ENCODE measurements at places on chromosomes 16 and 17.
A peak's percentile ranks its signal among the peaks of the same experiment; 100 is the strongest.

GRCh38 chr17:60167065-60167741 lies 17.4 kb downstream of the CA4 start:
- no peak for DNase-seq

- DNase-seq = no peak
Observed at GRCh38 chr17:41891135-41892020, 26.2 kb upstream of the KLHL11 start.

- DNase-seq = no peak
Observed at GRCh38 chr17:81842725-81843504, 8.1 kb upstream of the PPP1R27 start.

- no peak for DNase-seq
Observed at GRCh38 chr16:67541391-67542263, 13.0 kb downstream of the RIPOR1 start.

DNA sequence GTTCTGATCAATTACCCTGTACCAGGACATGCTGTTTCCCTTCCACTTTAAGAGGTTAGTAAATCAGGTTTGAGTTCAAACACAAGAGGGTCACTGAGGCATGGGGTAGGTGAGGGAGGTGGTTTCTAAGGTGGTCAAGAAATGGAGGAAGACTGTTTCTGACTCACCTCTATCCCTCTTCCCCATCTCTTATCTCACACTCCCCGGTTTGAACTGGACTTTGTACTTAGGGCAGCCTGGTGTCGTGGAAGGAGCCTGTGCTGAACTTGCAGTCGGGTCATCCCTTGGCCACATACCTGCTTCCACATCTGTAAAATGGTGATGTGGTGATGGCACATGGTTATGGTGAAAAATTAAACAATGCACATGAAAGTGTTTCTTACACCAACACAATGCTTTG lies 17.2 kb upstream of the TMEM98 start:
- DNase-seq = no peak

DNA sequence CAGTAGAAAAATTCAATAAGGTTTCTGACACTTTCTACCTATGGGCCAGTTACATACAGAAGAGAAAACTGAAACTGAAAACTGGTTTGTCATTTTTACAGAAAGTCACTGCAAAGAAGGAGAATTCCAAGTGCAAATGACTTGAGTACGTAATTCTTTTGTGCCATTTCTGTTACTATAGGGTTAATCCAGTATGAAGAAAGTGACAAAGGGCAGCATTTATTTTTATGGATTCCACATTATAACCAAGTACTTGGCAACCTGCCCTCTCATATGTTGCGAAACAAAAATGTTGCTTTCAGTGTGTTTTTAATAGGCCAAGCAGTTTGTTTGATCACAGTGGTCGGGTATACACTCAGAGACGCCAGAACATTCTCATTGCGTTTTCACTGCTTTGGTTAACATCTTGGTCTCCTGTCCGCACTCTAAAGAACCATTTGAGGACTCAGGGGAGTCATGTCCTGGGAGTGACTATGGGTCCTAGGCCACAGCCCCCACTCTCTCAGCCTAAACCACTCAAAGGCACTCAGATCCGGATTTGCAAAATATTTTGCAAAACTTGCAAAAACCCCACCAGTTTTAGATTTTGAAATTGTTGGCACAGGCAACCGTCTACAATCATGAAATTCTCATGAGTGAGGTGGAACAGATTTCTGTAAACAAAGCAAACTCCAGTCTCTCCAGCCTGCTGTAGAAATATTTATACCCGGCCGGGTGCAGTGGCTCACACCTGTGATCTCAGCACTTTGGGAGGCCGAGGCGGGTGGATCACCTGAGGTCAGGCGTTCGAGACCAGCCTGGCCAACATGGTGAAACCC lies 15.4 kb upstream of the HELZ start:
- no peak for DNase-seq

GRCh38 chr17:76004750-76005262 lies 4.2 kb downstream of the CDK3 start:
- no peak for DNase-seq

DNA sequence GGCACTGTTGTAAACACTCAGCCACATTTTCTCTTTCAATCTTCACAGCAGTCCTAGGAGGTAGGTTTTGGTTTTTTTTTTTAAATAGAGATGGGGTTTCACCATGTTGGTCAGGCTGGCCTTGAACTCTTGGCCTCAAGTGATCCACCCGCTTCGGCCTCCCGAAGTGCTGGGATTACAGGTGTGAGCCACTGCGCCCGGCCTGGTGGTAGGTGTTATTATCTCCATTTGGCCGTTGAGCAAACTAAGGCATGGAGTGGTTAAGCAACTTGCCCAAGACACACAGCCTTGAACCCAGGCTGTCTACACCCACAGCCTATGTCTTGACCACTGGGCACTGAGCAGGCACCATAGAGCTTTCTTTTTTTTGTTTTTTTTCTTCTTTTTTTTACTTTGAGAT lies 8.6 kb downstream of the SGCA start:
- DNase-seq = no peak

DNA sequence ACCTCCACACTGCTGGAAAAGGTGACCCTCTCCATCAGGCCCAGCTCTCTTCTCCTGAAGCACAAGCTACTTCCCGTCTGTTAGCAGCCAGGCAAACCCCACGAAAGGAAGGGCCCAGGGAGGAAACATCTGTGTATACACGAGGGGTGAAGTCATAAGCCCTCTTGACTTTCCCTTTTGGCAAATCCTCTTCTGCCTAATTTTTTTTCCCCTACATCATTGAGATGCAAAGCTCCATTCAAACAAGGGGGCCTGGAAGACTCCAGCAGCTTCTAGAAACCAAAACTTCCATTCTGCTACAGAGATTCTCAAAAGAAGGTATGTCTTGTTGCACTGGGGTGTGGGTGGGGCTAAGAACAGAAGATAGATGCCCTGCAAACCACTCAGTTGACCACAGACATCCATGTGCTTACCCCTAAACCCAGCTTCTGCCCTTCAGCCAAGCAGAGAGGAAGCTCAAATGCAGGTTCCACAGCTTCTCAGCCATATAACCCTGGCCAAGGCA lies 145.6 kb upstream of the RCVRN start:
- no peak for DNase-seq

DNA sequence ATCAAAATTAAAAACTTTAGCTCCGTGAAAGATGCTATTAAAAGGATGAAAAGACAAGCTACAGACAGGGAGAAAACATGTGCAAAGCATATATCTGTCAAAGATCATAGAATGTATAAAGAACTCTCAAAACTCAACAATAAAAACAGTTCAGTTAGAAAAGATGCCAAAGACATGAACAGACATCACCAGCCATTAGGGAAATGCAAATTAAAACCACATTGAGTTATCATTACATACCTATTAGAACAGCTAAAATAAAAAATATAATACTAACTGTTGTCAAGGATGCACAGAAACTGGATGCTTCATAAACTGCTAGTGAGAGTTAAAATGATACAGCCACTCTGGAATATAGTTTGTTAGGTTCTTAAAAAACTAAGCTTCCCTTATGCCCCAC lies 58.8 kb downstream of the NFATC3 start:
- no peak for DNase-seq

DNA sequence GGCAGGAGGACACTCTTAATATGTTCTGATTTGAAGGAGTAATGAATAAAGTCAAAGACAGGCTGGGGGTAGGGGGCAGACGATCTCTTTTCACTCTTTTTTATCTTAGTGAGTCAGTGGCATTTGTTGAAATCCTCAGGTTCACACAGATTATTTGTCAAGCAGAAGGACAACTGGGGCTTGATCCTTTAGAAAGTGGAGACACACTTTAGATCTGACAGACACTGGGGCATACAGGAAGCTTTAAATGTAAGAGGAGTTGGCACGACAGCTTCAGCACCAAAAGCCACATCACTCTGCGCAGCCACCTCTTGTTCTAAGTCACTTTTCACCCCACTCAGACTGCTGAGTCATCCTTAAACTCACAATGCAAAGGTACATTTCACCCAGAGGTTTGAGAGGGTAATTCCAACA lies 121.5 kb downstream of the STXBP4 start:
- DNase-seq = peak; percentile 23

DNA sequence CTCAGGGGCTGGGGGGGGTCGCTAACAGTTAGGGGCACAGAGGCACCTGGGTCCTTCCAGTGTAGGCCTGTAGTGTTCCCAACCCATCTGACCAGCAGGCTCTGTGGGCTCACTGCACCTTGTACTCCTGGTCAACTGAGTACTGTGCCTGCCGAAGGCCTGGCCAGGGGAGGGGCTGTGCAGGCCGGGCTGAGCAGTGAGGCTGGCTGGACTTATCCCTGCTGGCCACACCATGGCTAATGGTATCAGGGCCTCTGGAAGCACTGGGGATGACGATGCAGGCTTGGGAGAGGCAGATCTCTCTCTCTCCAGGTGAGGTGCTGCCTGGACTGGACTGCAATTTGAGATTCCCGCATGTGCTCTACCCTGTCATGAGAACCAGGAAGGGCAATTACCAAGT lies 58.9 kb upstream of the SDK2 start:
- no peak for DNase-seq

- DNase-seq = no peak
Observed at GRCh38 chr17:72991651-72992050, 100.8 kb downstream of the SLC39A11 start.

GRCh38 chr16:85136213-85136701 lies 24.0 kb upstream of the CIBAR2 start:
- DNase-seq = no peak

DNA sequence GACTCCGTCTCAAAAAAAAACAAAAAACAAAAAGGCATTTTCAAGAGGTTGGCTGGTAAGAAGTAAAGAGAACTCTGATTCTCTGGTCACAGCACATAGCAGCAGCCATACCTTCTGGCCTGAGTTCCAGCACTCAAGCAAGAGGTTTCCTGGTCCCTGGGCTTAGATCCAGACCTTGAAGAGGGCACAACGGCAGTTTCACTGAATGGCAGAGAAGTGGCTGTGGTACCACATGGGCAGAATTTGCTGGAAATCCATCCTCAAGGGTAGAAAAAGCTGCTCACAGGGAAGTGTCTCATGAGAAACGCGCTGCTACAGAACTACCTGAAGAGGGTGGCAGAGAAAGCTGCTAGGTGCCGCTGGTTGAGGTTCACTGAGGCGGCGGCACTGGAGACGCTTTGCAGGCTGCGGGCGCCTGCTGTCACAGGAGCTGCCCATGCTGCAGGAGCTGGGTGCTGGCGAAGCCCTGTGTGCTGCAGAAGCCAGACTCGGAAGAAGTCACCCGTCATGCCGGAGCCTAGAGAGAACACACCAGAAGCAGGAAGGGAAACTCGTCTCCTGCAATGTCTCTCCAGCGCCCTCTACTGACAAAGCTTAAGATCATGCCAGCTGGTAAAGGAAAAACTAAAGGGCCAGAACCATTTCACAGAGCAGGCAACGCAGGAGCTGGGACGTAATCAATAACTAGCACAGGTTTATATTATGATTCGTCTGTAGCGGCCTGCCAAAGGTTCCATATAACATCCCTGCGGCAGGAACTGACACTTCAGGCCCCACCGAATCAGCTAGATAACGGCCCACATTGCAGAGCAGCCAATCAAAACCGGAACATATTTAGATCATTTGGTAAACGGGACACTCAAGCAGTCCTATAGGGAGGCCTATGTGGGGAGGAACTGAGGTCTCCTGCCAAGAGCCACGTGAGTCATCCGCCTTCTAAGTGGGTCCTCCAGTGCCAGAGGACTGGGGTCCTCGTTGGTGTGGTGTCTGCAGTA lies 5.4 kb upstream of the ZNF213 start:
- peak; percentile 70 for DNase-seq

DNA sequence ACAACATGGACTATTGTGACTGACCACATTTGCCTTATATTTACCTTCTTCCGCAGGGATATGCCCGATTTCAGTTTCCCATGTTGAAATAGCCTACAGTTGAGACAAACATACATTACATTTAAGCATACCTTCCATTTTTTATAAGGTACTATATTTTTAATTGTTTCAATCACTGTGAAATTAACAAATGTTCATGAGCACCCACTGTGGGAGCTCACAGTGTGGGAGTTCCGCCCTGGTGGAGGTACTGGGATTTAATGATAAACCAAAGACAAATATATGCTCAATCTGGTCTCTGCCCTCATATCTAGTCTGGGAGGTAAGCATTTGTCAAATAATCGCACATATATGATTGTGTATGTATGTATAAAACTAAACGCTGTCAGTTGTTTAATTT lies 15.8 kb upstream of the TOX3 start:
- no peak for DNase-seq

DNA sequence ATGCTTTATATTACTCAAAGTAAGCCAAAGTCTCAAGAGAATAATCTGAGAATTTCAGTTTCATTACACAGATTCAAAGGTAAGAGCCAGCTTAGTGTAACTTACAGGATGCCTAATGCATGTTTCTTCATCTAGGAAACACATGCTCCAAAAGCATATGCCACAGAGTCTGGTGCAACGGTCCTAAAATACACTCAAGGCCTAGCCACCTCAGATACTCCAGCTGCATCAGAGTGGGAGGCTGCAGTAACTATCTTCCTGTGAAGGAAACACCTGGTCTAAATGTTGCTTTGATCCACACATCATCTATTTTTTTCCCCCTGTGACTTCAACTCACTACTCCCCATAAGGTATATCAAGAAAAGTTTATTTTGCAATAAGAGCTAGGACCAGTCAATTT lies 51.6 kb upstream of the CORO6 start:
- DNase-seq = no peak

DNA sequence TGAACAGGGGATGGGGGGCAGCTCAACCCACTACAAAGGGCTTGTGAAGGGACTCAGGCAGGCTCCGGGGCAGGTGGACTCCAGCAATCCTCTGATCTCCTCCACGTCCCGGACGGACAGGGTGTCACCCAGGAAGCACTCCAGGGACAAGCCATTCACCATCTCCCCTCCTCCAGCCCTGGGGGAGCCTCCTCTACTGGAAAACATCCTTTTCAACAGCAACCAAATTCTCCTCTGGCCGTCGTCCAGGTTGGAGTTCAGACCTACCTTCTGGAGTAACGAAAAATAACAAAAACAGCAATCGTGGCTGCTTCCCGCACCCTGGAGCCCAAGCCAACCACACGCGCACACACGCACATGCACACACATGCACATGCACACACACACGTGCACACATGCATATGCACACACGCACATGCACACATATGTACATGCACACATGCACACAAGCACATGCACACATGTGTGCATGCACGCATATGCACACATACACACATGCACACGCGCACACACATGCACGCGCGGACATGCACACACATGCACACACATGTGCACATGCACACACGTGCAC lies 8.9 kb upstream of the RBFOX3 start:
- no peak for DNase-seq

- DNase-seq = no peak
Observed at GRCh38 chr16:56732366-56732765, 2.4 kb downstream of the NUP93 start.

- no peak for DNase-seq
Observed at GRCh38 chr16:72355561-72355960, 183.6 kb upstream of the PMFBP1 start.

GRCh38 chr17:69485901-69486643 lies 71.6 kb downstream of the MAP2K6 start:
- DNase-seq = no peak

- no peak for DNase-seq
Observed at GRCh38 chr17:4476017-4476416, 22.7 kb upstream of the SPNS2 start.

GRCh38 chr17:3571043-3571900 lies 13.7 kb upstream of the TRPV3 start:
- DNase-seq = no peak

GRCh38 chr16:57422026-57422944 lies 17.7 kb downstream of the CCL17 start:
- DNase-seq = no peak

- DNase-seq = no peak
Observed at GRCh38 chr17:44587339-44587738, 30.1 kb downstream of the FZD2 start.
